Stimulated activated naive B cell treated with anti-CD40 and anti-IgM and Interleukin-4, amounts not matched to agents 10 μg/mL and 1 μg/mL and 100 μg/mL, for 72 hours (primary cell): ENCODE measurements at places on chromosomes 11 and 22.

DNA sequence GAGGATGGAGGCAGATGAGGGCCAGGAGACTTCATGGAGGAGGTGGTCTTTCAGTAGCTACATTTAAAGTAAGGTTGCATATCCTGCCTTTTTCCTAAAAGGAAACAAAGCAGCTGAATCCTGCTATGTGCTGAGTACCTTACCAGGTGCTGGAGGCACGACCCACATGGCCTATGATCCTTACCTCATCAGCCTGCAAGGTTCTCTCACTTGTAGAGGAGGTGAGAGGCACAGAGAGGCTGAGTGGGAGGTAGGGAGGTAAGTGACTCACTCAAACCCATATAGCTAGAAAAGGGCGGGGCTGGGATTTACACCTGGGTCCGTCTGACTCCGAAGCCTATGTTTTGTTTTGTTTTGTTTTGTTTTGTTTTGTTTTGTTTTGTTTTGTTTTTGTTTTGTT is 75.8 kb downstream of the BUD13 start:
- H3K4me3 ChIP-seq: no peak overlapping the region
- no peaks in the 10 kb centered on the region for H3K36me3 ChIP-seq
- no peaks in the 10 kb centered on the region for H3K4me1 ChIP-seq
- H3K27me3 ChIP-seq: peaks cover 20% of the 10 kb centered on the region

DNA sequence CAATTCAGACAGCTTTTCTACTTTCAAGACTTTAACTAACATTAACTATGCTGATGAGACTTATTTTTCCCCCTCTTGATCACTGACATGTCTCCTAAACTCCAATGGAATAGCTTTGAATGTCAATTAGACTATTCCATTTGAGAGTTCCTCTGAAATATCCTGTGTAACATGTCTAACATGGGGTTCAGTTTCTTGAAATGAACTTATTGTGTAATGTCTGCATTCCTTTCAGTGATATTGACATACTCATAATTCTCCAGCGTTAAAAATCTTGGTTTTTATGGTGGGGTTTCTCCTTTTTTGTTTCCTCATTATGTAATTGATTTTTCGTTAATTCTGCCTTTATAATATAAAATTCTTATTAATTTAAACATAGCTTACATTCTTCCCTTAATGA is 37.7 kb upstream of the SPTBN2 start:
- no peak overlapping the region for H3K4me3 ChIP-seq
- H3K4me1 ChIP-seq: peaks cover 7% of the 10 kb centered on the region
- DNase-seq: no peak
- H3K27ac ChIP-seq: no peak overlapping the region

DNA sequence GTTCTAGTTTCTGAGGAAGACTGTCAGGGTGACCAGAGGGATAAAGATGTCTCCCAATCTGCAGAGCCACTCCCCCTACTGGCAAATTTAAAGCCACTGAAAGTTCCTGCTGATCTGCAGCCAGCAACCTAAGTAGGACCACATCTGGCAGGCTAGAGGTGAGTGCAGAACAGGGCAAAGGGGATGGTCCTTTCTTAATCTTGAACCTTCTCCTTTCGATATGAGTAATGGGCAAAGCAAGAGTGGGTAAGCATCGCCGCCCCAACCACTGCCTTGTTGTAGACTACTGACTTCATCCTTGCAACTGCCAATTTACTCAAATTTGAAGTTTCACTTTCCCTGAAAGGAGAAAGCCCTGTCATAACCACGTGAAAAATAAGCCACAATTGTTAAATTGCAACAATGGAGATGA is 30.7 kb downstream of the SCUBE2 start:
- H3K27ac ChIP-seq: peak overlapping the region; percentile 44
- peaks cover 5% of the 10 kb centered on the region for H3K4me1 ChIP-seq
- DNase-seq: peak; percentile 75
- no peak overlapping the region for H3K4me3 ChIP-seq

DNA sequence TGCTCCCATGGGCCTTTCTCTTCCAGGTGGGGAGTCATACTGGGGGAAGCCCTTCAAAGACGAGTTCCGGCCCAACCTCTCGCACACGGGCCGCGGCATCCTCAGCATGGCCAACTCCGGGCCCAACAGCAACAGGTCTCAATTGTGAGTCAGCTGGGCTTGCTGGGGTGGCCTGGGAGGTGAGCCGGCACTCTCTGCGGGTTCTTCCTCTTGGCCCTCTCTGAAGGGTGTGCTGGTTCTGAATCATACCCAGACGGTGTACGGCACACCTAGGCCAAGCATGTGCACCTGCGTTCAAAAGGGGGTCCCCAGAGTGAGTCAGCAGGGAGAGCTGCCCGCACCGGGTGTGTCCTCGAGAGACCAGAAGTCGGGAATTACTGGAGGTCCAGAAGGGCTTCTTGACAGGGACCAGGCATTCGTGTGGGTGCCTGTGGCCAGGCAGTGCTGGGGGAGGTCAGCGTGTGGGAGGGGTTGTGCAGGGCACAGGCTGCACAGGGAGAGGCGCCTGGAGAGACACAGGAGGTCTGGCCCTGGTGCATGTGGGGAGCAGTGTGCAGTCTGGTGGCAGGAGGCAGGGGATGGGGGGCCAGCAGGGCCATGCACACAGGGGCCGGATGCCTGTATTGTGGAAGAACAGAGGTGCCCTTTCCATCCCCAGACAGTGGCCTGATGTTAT is 23.0 kb downstream of the PPIL2 start:
- no peaks in the 10 kb centered on the region for H3K27me3 ChIP-seq
- peak overlapping the region; percentile 46 for H3K4me3 ChIP-seq
- H3K4me1 ChIP-seq: peaks cover 41% of the 10 kb centered on the region
- H3K27ac ChIP-seq: peak overlapping the region; percentile 87
- peaks cover 43% of the 10 kb centered on the region for H3K36me3 ChIP-seq

- no peak for DNase-seq
- peaks cover 19% of the 10 kb centered on the region for H3K27me3 ChIP-seq
- peaks cover 1% of the 10 kb centered on the region for H3K36me3 ChIP-seq
- no peaks in the 10 kb centered on the region for H3K4me1 ChIP-seq
- no peak overlapping the region for H3K27ac ChIP-seq
- no peak overlapping the region for H3K4me3 ChIP-seq
Observed at GRCh38 chr11:44855493-44855849, 95.2 kb downstream of the TP53I11 start.

DNA sequence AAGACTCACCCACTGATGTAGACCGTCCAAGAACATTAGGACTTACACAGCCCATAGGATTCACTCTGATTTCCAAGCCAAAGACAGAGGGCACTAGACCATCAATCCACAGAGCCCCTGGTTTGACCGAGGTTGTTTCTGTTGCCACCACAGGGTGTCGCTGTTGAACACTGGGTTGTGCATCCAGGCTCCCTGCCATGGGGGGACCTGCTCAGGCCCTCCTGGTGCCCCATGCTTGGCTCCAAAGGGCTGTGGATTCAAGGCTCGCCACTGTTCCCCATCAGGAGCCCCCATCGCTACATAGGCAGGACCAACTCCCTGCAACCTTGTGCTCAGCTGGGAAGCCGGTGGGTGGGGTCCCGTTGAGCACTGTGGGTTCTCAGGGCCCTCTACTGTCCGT is 128.0 kb upstream of the ANO1 start:
- H3K36me3 ChIP-seq: peaks cover 1% of the 10 kb centered on the region
- peak; percentile 36 for DNase-seq
- no peak overlapping the region for H3K27ac ChIP-seq
- peaks cover 5% of the 10 kb centered on the region for H3K27me3 ChIP-seq

DNA sequence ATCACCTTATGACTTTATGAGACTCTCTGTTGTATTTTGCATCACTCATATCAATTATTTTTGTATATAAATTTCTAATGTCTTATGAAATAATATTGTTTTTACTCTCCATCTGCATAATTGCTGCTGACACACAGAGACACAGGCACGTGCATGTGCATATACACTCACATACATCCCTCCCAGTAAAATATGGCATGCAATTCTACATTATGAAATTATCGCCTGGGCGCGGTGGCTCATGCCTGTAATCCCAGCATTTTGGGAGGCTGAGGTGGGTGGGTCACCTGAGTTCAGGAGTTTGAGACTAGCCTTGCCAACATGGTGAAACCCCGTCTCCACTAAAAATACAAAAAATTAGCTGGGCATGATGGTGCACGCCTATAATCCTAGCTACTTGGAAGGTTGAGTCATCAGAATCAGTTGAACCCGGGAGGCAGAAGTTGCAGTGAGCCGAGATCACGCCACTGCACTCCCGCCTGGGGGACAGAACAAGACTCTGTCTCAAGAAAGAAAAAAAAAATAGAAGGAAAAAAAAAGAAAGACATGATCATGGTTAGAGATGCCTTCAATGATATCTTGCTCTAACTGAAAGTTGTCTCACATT is 96.7 kb upstream of the LUZP2 start:
- no peaks in the 10 kb centered on the region for H3K36me3 ChIP-seq
- no peak overlapping the region for H3K27ac ChIP-seq
- no peak overlapping the region for H3K4me3 ChIP-seq
- no peak for DNase-seq
- H3K4me1 ChIP-seq: no peaks in the 10 kb centered on the region
